ENCODE measurements at places on chromosomes 1 and 21.

- DNase-seq, result peak; percentile 53
These were observed 11.8 kb upstream of the RAB3B start for GRCh38 chr1:52002038-52002917.

- no peak for DNase-seq
These were observed 51.1 kb downstream of the SIM2 start for GRCh38 chr21:36749935-36750575.

DNA sequence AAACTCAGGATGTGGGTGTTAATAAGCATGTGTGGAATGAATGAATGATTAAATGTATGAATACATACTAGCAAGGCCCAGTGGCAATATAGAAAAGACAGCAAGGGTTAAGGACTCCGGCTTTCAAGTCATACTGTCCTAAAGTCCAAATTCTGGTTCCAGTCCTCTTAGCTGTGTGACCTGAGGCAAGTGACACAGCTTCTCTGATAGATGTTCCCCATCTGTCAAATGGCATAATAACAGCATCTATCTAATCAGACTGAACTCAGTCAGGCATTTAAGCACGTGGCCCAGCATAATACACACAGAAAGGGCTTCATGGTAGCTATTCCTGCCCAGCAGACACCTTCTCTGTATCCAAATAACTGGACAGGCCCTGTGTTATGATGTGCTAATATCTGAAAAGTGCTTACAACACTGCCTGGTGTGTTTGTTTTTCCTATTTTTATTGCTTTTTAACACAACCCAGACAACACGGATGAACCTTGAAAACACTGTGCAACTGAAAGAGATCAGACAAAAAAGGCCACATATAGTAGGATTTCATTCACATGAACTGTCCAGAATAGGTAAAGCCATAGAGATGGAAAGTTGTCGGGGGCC is 12.4 kb downstream of the ASAP3 start:
- no peak for DNase-seq

DNA sequence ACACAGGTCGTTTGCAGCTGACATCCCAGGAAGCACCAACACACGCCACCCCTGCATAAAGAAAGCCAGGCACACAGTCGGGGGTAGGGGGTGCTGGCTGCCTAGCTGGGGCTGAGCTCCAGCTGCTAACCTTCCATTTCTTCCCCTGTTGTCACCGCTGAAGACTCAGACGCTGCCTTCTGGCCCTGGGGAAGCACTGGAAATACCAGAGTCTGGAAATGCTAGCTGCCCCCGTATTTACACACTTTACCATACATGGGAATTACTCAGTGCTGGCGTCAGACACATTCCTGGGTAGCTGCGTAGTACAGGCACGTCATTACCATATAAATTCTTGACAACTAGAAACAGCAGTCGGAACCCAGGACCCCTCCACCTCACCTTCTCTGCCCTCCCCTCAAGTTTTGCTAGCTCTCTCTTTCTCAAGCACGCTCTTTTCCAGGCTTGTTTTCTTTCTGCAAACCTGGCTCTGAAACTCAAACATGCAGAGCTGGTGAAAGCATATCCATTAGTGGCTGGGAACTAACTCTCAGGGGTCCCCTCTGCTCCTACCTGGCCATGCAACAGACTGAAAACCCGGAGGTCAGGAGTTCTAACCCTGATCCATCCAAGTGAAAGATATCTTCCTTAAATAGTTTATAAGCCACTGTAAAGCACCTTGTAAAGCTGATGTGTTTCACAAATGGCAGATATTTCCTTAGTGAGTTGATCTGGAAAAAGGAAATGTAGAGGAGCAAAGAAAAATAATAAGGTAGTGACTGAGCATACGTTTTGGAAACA is 3.3 kb downstream of the CSRP1 start:
- DNase-seq, result no peak

- no peak for DNase-seq
These were observed 214.6 kb downstream of the DUSP10 start for GRCh38 chr1:221527302-221527701.

- no peak for DNase-seq
These were observed 23.0 kb upstream of the EPHA8 start for GRCh38 chr1:22540337-22540736.

DNA sequence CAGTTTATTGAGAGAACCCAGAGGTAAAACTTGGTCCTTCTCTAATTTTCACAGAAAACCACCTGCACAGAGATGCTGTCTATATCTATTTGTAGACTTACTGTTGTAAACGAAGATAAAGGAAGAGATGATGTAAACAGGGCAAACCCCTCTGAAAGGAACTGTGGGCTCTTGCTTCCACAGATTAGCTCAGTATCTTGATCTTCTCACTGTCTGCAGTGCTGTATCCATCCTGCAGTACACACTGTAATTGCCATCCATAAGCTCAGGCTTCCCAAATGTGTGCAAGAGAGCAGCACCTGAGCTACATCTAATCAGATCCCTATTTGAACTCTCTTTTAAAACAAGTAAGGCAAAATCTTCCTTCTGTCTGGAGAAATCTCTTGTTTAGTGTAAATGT is 16.6 kb upstream of the RWDD3 start:
- no peak for DNase-seq

DNA sequence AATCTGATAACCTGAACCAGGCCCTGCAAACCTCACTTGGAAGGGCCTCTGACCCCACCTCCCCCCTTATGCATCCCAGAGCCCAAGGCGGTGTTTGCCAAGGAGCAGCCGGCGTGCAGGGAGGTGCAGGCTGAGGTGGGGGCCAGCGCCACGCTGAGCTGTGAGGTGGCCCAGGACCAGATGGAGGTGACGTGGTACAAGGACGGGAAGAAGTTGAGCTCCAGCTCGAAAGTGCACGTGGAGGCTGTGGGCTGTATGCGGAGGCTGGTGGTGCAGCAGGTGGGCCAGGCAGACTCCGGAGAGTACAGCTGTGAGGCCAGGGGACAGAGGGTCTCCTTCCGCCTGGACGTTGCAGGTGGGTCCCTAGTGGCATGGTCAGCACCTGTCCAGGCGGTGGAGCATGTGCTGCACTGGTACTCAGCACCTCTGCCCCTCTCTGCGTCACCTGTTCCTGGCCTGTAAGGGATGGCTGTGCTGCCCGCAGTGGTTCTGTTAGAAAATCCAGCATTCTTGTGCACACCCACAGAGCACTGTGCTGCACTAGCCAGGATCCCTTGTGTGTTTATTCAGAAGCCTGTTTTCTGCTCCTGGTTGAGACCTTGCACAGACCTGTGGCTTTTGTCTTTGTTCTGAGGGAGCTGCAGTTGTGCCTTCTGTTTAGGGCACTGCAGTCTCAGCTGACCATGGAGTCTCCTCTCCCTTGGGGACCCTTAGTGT is 11.6 kb downstream of the OBSCN start:
- DNase-seq, result no peak

DNA sequence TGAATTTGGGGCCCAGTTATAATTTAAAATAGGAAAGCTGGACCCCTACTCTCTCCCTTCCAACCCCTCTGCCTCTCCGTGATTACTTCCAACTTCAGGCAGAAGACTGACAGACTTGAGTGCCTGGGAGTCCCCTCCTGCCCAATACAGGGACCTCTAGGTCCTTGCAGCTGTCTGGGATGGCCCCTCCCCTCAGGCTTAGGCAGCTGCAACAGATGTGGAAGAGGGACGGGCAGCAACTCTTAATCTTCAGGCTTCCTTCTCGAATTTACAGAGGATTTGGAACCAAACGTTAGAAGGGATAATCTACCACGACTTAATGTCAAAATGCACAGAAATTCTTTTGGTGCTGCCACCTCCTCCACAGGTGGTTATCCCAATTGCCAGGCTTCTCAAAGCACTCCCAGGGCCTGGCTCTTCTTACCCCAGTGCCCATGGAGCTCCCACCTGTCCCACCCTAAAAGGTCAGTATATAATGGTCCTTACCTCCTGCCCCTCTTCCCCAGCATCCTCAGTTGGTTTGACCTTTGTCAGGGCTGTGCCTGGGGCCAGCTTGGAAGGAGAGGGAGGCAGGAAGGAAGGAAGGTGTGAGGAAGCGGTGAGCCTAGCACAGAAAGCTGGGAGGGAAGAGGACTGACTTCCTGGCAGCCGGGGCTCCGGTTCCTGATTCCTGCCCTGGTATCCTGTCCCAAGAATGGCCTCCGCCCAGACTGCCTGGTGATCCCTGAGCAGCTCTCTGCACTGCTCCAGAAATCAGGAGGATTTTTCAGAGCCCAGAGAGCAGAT is 2.8 kb downstream of the PEA15 start:
- DNase-seq, result no peak

DNA sequence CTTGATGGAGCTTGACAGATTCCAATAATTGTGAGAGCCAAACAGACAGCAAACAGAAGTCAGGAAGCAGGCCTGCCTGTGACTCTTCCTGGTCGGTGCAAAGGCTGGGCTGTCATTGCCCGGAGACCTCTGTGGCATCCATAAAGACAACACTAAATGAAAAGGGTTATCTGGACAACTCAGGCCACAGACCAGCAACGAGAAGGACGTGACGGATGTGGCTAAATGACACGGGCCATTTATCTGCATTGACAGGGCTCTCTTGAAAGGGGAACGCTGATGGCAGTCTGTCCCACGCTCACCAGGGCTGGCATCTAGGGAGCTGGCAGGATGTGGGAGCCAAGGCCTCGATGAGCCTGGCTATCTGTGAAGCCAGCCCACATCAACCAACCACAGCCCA is 35.0 kb downstream of the HMGB4 start:
- DNase-seq, result no peak

DNA sequence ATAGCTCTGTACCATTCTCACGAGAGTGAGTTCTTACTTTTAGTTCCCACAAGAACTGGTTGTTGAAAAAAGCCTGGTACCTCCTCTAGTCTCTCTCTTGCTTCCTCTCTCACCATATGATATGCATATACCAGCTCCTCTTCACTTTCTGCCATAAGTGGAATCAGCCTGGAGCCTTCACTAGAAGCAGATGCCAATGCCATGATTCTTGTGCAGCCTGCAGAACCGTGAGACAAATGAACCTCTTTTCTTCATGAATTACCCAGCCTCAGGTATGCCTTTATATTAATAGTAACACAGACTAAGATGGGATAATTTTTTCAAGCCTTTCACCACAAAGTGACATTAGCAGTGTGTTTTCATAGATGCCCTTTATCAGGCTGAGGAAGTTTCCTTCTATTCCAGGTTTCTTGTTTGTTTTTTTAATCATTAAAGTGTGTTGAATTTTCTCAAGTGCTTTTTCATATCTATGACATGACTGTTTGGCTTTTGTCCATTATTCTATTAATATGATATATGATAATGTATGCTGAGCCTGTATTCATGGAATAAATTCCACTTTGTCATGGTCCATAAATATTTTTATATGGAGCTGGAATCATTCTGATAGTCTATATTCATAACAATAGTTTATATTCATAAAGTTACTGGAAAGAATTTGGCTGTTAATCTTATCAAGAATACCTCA is 40.7 kb upstream of the C1orf185 start:
- DNase-seq, result no peak

- DNase-seq, result no peak
These were observed 202.9 kb downstream of the NCAM2 start for GRCh38 chr21:21200939-21201615.

- no peak for DNase-seq
These were observed 80.8 kb downstream of the PGBD5 start for GRCh38 chr1:230345139-230345885.

GRCh38 chr21:40176724-40177123 is 309.5 kb downstream of the PCP4 start:
- no peak for DNase-seq

- no peak for DNase-seq
These were observed 60.0 kb downstream of the APCS start for GRCh38 chr1:159647616-159648015.

GRCh38 chr1:206933333-206933945 is 11.7 kb upstream of the FCMR start:
- DNase-seq, result peak; percentile 75

- no peak for DNase-seq
These were observed 161.0 kb upstream of the KAZN start for GRCh38 chr1:14437417-14437918.

DNA sequence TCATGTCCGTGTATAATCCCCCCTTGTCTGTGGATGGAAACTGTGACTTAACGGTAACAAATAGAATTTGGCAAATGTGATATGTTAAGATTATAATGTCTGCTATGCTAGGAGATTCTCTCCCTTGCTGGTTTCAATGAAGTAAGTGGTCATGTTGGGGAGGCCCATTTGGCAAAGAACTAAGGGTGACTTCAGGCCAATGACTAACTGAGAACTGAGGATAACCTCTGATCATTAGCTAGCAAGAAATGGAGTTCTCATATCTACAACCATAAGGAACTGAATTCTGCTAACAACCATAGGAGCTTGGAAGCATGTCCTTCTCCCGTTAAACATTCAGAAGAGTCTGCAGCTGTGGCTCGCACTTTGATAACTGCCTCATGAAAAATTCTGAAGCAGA is 2.3 kb downstream of the IFI44L start:
- no peak for DNase-seq

- no peak for DNase-seq
These were observed 86.9 kb downstream of the ADARB1 start for GRCh38 chr21:45161038-45161945.

GRCh38 chr1:150890033-150890416 is 3.1 kb downstream of the CTXND2 start:
- no peak for DNase-seq

DNA sequence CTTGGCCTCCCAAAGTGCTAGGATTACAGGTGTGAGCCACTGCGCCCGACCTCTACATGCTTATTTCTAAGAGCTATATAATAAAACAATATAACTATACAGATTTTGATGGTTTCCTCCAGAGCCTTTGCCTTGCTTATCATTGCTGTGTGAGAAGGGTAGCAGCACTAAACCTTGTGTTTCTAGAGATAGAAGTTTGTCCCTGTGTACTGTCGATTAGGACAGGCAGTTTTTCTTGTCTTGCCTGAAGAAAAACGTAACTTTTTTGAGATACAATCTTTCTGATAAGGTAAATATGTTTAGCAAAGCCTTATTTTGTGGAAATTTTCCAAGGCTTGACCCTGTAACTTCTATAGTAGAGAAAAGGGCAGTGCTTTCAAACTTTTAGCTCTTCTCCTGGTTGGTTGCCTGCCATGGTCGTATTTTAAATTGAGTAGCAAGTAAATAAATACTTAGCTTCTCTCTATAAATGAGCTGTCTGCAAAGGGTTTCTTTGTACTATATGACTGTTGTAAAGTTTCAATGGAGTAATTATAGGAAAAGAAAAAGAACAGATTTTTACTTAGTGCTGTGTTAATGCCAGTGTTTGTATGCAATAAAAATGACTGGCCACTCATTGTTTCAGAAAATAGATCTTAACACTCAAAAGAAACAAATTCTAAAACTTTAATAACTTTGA is 86.4 kb upstream of the CACYBP start:
- no peak for DNase-seq

GRCh38 chr1:171999756-172000155 is 158.5 kb downstream of the DNM3 start:
- no peak for DNase-seq

GRCh38 chr1:159826441-159827101 is at the start of gene SLAMF8:
Gene SLAMF8 (plus strand): TSS chr1:159826873. CDS start chr1:159826899, 26 bp downstream.
- peak; percentile 23 for DNase-seq

Data from stimulated activated CD4-positive, alpha-beta T cell treated with anti-CD3 and anti-CD28 coated beads, Interleukin-2, amount 100 ng/mL, for 48 hours (primary cell).